ENCODE measurements at places on chromosomes 7 and 10.

- DNase-seq = no peak
Measured at GRCh38 chr10:87105446-87106124, 10.6 kb downstream of the SHLD2 start.

- DNase-seq = no peak
Measured at GRCh38 chr7:148135116-148135515, 455.4 kb upstream of the C7orf33 start.

- no peak for DNase-seq
Measured at GRCh38 chr7:30927559-30927958, 15.9 kb downstream of the AQP1 start.

DNA sequence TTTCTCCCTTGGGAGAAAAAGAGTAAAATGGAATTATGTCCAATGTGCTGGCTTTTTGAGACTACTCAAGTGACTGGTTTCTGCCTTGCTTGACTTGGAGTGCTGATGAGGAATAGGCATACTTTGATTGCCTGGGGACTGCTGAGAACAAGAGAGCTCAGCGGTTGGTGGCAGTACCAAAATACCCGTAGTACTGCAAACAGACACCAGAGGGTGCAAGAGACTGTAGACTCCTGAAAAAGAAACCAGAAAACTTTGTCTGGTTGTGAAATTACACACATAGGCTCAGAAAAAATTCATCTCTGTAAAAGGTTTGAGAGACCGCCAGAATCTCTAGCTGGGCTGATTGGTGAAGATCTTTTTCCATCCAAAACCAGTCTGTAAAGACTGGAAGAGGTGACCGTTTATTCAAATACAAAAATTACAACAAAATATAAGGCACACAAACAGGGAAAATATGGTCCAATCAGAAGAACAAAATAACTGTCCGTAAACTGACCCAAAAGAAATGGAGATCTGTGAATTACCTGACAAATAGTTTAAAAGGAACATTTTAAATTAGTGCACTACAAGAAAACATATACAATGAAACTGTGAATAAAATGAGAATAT is 18.5 kb downstream of the BICC1 start:
- DNase-seq = no peak

GRCh38 chr7:16548428-16548827 is 21.8 kb downstream of the LRRC72 start:
- DNase-seq = no peak
